ENCODE measurements at places on chromosomes 3 and 15.

GRCh38 chr3:194135806-194136518 lies at the start of gene HES1:
Gene HES1 (plus strand): TSS chr3:194136148. CDS start chr3:194136381, 233 bp downstream.
- H3K4me1 ChIP-seq: peaks cover 10% of the 10 kb centered on the region
- H3K27me3 ChIP-seq: no peaks in the 10 kb centered on the region
- H3K27ac ChIP-seq: peak within 1 kb of the TSS; percentile 95

DNA sequence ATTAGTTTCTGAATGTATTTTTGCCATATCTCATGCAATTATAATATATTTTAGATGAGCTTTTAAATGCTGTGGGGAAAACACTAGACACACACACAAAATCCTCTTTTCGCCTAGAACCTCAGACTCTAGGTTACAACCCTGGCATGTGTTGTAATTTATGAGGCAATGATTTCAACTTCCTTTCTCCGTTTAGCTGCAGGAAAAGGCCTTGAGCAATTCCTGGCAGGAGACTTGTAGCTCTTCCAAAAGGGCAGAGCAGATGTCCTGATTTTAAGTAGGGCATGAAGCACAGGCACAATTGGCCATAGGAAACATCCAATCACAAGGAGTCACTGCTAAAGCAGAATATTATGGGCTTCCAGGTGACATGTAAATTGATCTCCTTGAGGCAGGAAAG lies 82.0 kb downstream of the GPR156 start:
- H3K27ac ChIP-seq: no peak overlapping the region
- no peak overlapping the region for H3K4me3 ChIP-seq
- H3K4me1 ChIP-seq: no peaks in the 10 kb centered on the region
- H3K27me3 ChIP-seq: no peaks in the 10 kb centered on the region
- no peak for DNase-seq
- H3K36me3 ChIP-seq: no peaks in the 10 kb centered on the region

- no peaks in the 10 kb centered on the region for H3K4me1 ChIP-seq
- no peaks in the 10 kb centered on the region for H3K36me3 ChIP-seq
- no peak for DNase-seq
- H3K4me3 ChIP-seq: no peak overlapping the region
- peaks cover 5% of the 10 kb centered on the region for H3K27me3 ChIP-seq
Observed at GRCh38 chr15:45089712-45090373, 24.1 kb downstream of the DUOX2 start.

DNA sequence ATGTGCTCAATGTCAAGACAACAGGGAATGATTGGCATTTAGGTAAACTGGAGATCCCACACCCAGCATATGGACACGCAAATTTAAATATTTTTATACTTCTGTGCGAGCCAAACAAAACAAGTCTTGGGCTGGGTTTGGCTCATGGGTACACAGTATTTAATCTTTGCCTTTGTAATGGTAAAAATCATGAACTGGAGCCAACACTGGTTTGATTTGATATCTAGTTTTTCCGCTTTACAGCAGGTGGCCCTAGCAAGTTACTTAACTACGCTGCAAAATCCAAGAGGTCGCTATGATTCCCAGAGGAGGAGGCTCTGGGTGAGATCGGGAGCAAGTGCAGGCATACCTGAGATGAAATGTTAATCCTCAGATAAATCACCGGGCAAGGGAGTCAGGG lies 207.9 kb upstream of the SATB1 start:
- no peaks in the 10 kb centered on the region for H3K27me3 ChIP-seq
- no peak for DNase-seq
- H3K4me1 ChIP-seq: no peaks in the 10 kb centered on the region
- no peak overlapping the region for H3K27ac ChIP-seq
- no peaks in the 10 kb centered on the region for H3K36me3 ChIP-seq
- H3K4me3 ChIP-seq: no peak overlapping the region

DNA sequence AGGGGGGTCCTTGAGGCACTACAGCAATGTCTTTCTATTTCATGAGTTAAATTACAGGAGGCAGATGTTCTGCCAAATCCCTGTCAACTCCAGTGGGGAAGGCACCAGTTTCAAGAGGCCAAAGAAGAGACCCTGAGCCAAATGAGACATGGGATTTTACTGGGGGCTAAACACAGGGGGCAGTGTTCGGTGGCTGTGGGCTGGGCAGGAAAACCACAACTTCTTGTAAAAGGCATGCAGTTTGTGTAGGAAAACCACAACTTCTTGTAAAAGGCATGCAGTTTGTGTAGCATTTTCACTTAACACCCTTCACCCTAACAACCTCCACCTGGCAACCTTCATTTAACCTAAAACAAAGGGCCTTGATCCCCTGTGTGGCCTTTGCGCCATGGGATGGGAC lies 61.0 kb downstream of the POLR2M start:
- no peak overlapping the region for H3K27ac ChIP-seq
- no peaks in the 10 kb centered on the region for H3K4me1 ChIP-seq
- no peak for DNase-seq
- no peak overlapping the region for H3K4me3 ChIP-seq

DNA sequence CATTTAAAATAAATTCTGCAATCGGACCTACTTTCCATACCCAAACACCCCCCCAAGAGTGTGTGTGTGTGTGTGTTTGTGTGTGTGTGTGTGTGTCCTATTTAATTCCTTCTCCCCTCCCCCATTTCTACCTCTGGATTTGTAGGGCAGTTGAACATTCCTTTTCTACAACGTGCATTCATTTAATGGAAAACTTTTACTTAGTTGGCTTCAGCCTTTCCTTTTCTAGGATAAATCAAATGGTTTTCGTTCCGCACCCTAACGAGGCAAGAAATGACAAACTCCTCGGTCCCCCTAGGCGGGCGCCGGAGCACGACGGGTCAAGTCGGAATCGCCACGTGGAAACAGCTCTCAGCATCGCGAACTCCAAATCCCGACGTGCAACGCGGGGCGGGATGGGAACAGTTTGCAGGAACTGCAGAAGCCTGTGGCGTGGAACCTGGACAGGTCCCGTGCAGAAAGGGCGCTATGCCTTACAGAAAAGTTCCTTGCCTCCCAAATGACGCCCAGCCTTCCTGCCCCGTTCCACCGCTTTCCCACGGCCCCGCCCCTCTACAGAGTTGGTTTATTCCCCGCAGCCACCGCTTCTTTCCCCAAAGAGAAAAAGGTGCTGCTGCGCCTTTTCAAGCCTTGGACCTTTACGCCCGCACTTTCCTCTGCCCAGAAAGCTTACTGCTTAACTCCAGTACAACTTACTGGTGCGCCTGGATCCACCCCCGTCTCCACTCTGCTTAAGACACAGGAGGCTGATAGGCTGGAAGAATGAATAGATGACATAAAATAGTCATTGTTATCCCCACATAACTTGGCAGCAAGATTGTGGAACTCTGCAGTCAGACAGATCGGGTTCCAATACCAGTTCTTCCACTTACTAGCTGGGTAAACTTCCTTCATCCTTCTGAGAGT lies 1.1 kb upstream of the EIF2B5 start:
- DNase-seq: peak; percentile 88
- H3K27me3 ChIP-seq: no peaks in the 10 kb centered on the region
- no peaks in the 10 kb centered on the region for H3K36me3 ChIP-seq

GRCh38 chr3:44058022-44058867 lies 183.4 kb upstream of the TOPAZ1 start:
- peak; percentile 18 for DNase-seq
- no peak overlapping the region for H3K27ac ChIP-seq
- no peak overlapping the region for H3K4me3 ChIP-seq
- no peaks in the 10 kb centered on the region for H3K4me1 ChIP-seq

GRCh38 chr15:71484080-71484479 lies 326.3 kb upstream of the NR2E3 start:
- no peaks in the 10 kb centered on the region for H3K27me3 ChIP-seq
- no peak for DNase-seq
- no peaks in the 10 kb centered on the region for H3K4me1 ChIP-seq
- no peak overlapping the region for H3K27ac ChIP-seq

DNA sequence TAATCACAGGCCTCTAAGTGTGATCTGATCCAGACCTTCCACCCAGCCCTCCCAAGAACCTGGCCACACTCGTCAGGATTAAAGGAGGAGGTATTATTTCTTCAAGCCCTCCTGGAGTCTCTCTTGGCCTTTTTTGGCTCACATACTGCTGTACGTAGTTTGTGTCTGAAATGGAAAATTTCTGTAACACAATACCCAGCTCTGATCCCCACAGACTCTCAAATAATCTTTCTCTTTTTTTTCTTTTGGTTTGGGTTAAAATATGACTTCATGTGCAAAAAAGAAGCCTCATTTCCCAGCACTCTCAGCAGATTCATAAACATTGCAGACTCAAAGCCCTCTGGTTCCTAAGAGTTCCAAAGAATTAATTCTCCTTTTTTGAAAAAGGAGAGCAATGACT lies 96.5 kb upstream of the PHLDB2 start:
- H3K4me3 ChIP-seq: no peak overlapping the region
- H3K36me3 ChIP-seq: no peaks in the 10 kb centered on the region
- DNase-seq: no peak

DNA sequence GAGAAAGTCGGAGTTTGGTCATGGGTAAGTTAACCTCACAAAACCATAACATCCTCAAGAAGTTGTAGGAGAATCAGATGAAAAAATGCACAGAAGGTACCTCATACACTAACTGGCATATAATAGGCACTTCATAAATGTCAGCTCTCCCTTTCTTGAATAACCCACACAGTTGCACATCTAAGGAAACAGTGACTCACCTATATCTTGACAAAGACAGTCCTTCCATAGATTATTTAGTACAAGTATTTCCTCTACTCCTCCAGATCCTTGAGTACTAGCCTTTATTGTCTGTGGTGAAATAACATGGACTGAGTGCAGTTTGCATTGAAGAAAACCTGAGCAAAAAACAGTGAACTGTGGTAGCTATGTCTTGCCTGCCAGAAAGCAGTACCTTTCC lies 46.6 kb downstream of the MAGI1 start:
- H3K4me3 ChIP-seq: no peak overlapping the region
- no peak overlapping the region for H3K27ac ChIP-seq

GRCh38 chr15:81863162-81863561 lies 182.7 kb downstream of the MEX3B start:
- H3K36me3 ChIP-seq: no peaks in the 10 kb centered on the region
- H3K27me3 ChIP-seq: no peaks in the 10 kb centered on the region
- no peaks in the 10 kb centered on the region for H3K4me1 ChIP-seq
- no peak for DNase-seq

- no peaks in the 10 kb centered on the region for H3K36me3 ChIP-seq
- H3K27ac ChIP-seq: no peak overlapping the region
- H3K4me3 ChIP-seq: no peak overlapping the region
- H3K4me1 ChIP-seq: peaks cover 9% of the 10 kb centered on the region
- DNase-seq: no peak
Observed at GRCh38 chr3:100081986-100082692, 32.2 kb downstream of the FILIP1L start.

DNA sequence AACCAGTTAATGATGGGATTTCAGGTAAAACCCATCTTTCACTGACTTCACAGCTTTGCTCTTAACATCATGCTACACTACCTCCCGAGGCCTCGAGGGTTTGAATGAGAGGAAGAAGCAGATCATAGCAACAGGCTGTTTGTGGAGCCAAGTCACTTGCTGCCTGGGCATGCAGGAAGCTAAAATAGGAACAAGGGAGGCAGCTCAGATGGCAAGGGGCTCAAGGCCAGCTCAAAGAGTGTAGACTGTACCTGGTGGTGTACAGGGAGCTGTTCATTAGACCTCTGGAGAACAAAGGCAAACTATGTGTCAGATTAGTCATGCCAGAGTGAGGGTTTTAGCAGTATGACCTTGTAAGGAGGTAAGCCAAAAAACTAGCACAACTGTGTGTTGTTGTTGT lies 28.8 kb downstream of the ARRDC4 start:
- no peaks in the 10 kb centered on the region for H3K4me1 ChIP-seq
- no peak overlapping the region for H3K27ac ChIP-seq
- DNase-seq: no peak
- H3K36me3 ChIP-seq: no peaks in the 10 kb centered on the region

DNA sequence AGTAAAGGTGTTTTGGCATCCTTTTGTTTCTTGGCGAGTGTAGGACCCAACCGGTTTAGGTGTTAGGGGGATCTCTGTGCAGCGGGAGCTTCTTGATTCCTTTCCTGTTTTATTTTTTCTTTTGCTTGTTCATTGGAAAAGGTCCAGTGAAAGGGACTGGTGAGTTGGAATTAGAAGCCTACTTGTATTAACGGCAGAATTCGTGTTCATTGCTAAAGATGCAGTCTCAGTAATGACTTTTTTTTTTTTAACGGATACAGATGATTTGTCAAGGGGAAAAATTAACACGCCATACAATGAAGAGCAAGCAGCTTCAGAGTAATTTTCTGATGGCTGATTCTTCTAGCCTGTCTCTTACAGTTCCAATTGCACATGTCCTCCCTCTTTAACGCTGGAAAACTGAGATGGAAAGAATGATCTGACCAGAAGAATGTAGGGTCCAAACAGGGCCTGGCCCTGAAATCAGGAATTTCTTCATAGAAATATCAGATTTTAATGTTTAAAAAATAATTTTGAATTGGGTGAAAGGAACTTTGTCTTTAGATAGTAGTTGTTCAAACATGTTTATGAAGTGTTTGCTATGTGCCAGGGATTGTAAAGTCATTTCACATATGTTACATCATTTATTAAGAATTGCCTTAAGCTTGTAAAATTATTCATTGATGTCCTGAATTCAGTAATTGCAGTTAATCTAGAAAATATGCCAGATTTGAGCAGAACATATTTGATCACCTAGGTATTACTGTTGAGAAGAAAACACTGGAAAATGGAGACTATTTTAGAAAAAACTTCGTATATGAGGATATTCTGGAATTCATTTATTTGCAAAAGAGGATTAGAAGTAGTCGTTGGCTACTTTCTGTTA lies 1.4 kb downstream of the MAPK6 start:
- peak overlapping the region; percentile 29 for H3K4me3 ChIP-seq
- no peak for DNase-seq
- H3K4me1 ChIP-seq: peaks cover 36% of the 10 kb centered on the region
- no peaks in the 10 kb centered on the region for H3K27me3 ChIP-seq

GRCh38 chr3:55369141-55369847 lies 117.8 kb downstream of the WNT5A start:
- DNase-seq: no peak
- H3K4me3 ChIP-seq: no peak overlapping the region
- no peaks in the 10 kb centered on the region for H3K36me3 ChIP-seq
- H3K27ac ChIP-seq: no peak overlapping the region
- H3K4me1 ChIP-seq: no peaks in the 10 kb centered on the region

DNA sequence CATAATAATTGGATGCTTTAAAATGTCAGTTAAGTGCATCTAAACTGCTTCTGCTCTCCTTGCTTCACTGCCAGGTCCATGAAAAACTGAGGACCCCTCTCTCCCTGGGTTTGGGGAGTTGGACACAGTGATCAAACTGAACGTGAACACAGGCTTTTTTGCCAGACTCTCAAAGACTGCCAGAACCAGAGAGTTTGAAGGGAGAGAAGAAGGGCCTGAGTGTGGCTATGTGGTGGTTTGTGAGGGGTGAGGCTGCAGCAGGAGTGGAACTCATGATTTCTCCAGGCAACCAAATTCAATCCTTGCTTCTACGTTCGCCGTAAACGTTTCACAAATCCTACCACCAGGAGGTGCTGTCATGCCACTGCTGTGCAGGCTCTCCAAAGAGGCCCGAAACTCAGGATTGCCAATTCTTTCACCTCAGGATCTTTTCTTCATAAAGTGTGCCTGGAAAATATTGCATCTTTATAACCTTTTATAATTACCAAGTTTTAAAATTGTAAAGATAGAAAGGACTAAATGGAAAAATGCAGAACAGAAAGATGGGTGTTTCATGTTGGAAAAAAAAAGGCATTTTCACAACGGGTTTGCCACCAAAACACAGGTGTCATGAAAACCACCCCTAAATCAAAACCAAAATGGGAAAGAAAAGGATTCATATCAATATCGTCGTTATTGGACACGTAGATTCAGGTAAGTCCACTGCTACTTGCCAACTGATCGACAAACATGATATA lies 19.7 kb downstream of the TM4SF4 start:
- no peaks in the 10 kb centered on the region for H3K36me3 ChIP-seq
- no peaks in the 10 kb centered on the region for H3K4me1 ChIP-seq
- H3K27me3 ChIP-seq: peaks cover 5% of the 10 kb centered on the region
- H3K27ac ChIP-seq: no peak overlapping the region

Data from transverse colon (tissue), 4 donors.